CD4-positive, alpha-beta T cell treated with Interleukin-10 for 1 hour (primary cell): ENCODE measurements at places on chromosomes 5 and 9.
A peak's percentile ranks its signal among the peaks of the same experiment; 100 is the strongest.

GRCh38 chr9:133331641-133332380 is 4.2 kb downstream of the SURF6 start:
- no peak for DNase-seq

GRCh38 chr9:80699511-80699998 is 989.8 kb downstream of the TLE1 start:
- no peak for DNase-seq

DNA sequence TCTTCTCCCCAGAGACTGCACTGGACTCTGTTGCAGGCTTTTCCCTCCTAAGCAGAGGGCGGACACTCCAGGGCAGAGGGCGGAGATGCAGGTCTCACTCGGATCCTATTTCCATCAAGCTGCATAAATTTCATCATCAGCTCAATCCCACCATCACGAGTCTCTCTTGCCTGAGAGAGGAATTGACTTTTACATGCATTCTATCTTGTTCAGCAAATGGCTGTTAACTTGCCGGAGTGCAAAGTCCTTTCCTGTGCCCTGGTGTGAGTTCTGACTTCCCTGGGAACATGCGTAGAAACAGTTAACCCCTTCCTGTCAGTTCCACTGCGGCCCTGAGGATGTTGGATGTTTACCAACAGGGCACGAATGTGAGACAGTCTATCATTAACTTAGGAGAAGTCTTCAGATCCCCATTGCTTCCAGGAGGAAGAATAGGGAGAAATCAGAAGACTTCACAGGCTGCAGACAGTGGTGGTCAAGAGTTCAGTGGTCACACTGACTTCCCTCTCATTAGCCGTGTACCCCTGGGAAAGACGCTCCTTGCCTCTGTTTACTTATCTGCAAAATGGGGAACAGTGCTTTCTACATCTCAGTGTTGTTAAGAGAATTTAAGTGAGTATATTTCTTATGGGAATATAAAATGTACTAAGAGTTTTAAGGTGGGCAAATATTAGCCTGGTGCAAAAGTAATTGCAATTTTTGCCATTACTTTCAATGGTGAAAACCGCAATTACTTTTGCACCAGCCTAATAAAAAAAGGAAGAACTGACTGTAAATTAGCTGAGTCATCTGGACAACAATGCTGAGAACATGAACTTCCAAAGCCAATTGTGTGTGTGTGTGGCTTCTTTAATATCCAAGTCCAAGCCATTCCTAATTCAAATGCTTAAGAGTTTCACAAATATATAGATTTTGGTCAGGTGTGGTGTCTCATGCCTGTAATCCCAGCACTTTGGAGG is 248.0 kb downstream of the DRD1 start:
- DNase-seq = no peak

DNA sequence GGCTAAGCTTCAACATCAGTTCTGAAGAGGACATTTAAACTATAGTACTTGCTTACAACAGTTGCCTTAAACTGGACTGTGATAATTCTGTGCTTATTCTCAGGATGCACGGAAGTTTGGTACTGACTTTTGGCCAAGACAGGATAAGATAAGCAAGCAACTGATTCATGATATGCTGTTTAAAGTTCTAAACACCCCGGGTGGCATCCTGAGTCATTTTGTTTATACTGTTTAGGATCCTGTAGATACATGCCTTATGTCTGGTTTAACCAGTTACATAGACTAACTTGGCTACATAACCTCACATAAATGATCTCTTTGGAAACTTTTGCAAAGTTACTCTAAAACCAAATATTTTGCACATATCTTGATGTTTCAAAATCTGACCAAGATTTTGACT is 95.9 kb downstream of the CDH9 start:
- DNase-seq = no peak

DNA sequence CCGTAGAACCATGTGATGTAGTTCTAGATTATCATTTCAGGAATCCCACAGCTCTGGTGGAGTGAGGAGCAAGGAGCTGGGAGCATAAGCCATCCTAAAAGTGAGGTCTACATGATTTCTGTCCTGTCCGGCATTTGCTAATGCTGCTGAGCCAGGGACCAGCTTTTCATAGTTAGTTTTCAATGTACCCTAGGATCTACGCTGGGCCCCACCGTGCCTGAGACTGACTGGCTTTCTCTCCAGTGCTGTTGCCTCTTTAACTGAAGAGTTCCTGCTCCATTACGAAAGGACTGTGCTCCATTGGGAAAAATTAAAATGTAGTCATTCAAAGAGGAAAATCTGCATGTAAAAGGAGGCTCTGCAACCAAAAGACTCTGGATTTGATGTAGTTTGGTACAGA is 634.8 kb downstream of the DMRTA1 start:
- DNase-seq = no peak

- DNase-seq = no peak
Measured at GRCh38 chr5:96070622-96071225, 109.1 kb upstream of the ELL2 start.

- no peak for DNase-seq
Measured at GRCh38 chr5:75601996-75602395, 9.3 kb upstream of the ANKDD1B start.

- DNase-seq = peak; percentile 68
Measured at GRCh38 chr5:113606298-113607134, 93.0 kb downstream of the YTHDC2 start.

- DNase-seq = no peak
Measured at GRCh38 chr9:105701145-105701544, 6.8 kb downstream of the TMEM38B start.

- no peak for DNase-seq
Measured at GRCh38 chr5:148938522-148938882, 112.1 kb downstream of the ADRB2 start.

- DNase-seq = peak; percentile 58
Measured at GRCh38 chr9:127778280-127779135, at the start of gene SH2D3C. Gene SH2D3C (minus strand): TSS chr9:127778666. CDS start chr9:127778627, 39 bp downstream.

- DNase-seq = no peak
Measured at GRCh38 chr5:124721229-124721735, 25.2 kb downstream of the ZNF608 start.

DNA sequence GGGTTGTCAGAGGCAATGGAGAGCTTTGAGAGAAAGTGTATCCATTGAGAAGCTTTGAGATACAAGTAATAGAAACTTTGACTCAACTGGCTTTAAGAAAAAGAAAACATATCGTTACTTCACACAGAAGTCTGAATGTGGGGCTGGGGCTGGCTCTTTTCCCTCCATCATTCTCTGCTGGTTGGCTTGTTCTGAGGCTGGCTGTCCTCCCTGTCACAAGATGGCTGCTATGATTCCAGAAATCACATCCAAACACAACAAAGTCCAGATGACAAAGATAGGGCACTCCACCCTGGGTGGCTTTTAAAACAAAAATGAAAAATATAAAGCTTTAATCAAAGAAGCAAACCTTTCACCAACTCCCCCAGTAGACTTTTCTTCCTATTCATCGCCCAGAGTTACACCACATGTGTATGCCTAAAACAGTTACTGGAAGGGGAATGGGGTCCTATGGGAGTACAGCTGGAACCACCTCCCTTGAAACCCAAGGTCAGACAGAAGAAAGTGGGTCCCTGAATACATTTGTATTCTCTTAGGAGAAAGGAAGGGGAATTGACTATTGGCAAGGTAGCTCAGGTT is 284.3 kb downstream of the GAS1 start:
- DNase-seq = no peak

DNA sequence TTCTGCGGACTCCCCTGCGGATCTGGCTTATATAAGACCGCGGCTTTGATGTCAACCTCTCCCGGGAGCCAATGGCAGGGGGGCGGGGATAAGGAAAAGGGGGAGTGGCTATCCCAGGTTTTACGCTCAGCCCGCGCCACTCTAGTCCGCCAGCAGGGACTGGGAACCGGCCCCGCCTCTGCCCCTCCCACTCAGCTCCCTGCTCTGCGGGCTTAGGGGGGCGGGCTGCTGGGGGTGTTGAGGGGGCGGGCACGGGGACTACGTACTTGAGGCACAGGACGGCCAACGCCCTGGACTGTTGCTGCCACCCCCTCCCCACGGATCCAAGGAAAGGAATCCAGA is at the start of gene HAND1:
HAND1 (minus strand) TSS at position 4 of the 342 bp plus-strand sequence. CDS start 219 bp downstream, outside the sequence.
- no peak for DNase-seq

DNA sequence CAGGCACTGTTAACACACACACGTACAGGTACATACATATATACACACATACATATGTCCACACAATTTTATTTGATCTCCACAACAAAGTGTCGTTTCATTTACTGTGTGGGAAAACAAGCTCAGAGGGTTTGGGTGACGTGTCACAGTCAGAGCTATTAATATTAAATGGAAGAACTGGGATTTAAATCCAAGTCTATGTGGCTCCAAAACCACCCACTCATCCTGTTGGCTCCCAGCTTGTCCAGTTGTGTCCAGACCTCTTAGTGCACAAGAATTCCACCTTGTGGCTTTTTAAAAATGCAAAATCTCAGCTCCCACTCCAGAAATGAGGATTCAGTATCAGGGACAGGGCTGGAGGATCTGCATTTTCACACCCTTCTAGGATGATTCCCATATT is 52.3 kb upstream of the PTPDC1 start:
- DNase-seq = no peak

DNA sequence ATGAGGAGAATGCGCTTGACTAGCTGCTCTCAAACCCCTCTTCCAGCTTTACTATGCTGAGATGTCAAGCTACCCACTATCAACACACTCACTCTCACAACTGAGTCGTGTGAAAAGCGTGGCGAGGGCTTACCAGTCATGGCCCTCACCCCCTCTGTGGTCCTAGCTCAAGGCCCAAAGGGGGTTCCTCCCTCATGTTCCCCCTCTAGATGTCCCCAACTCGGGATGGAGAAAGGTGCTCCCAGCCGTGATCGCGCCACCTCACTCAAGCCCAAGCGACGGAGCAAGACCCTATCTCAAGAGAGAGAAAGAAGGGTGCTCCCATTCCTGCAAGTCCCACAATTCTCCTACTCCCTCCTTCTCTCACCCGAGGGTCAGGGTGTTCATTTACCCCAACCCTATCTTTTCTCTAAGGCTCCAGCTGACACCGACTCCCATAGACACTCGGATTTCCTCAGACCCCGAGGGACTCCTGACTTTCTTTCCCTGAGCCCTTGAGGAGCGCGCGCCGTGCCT is 559 bp downstream of the SLC38A9 start:
- no peak for DNase-seq

GRCh38 chr5:142701673-142702311 is 15.9 kb upstream of the FGF1 start:
- DNase-seq = no peak

DNA sequence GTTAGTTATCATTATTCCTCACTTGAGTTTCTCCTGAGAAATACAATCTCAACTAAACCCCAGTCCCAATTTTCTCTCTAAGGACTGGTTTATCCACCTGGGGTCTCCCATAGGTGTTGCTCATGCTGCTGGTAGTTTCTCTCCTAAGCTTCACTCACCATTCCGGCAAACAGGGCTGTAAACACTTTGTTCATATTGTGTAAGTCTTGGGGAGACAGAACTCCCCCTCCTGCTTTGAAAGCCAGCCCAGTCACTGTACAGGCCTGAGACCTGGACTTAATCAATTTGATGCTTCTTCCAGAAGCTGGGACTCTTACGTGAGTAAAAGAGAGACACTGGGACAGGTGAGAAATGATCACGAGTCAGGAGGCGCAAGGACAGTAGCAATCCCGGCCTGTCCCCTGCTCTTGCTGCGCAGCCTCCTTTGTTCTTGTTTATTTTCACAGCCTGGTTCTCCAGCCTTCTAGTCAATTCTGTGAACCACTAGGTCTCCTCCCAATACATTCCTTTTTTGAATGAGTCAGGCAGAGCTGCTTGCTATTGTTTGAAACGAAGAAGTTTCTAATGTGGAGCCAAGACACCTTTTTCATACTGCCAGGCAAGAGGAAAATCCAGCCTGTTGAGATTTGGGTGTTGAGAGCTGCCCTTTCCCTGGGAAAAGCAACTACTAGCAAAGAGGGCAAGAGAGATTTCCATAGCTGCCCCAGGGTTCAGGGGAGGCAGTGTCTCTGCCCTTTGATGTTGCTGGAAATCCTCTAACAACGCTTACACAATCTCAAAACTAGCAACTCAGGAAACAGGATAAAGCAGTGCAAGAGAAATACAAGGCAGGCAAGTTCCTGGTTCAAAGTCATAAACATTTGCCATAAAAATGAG is 9.2 kb upstream of the SHROOM1 start:
- no peak for DNase-seq

DNA sequence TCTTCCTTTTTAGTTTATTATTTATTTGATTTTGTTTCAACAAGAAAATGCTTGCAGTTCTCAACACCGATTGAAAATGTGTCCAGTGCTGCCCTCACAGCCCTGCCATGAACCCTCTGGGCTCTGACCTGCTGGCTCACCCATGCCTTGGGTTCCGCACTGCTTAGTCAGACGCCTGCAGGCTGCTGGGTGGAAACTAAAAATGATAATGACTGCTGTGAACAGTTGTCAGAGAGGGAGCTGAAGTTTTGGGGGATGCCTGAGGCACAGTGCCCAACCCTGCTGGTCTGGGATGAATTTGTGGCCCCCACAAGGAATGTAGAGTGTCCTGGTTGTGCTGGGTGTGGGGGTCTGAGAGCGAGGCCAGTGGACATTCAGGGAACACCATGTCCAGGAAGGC is 22.2 kb upstream of the CFAP157 start:
- DNase-seq = no peak

- no peak for DNase-seq
Measured at GRCh38 chr5:148909040-148909439, 82.6 kb downstream of the ADRB2 start.

DNA sequence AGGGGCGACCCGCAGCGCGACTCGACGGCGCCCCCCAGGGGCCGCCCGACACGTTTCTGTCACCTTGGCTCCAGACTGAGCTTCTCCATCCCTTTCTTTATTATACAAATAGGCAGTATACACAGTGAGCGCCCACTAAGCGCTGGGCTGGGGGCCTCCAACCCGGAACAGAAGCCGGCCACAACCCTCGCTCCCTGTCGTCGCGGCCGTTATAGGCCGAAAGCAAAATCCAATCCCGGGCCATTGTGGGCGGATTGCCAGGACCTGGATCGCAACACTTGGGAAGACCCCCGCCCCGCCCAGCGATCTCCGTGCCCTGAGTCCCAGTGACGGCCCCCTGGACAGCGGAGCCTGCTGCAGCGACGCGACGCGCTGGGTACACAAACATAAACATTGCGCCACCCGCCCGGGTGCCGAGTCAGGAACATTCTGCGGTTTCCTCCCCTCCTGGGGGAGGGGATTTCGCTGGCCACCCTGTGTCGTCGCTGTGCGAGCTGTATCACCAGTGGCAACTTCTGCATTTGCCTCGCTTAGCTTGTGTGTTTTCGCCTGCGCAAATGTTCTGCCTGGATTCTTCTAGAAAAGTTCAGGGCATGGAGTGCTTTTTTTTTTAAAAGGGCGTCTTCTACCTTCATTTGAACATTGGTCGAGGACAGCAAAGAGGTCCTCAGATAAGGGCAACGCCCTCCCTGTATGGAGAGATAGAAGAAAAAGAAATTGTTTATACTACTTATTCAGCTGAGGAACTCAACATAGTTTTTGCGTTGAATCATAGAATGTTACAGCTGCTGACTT is 1.3 kb upstream of the DUSP1 start:
- peak; percentile 97 for DNase-seq

GRCh38 chr5:67619235-67619634 is 422.6 kb upstream of the CD180 start:
- DNase-seq = no peak

GRCh38 chr5:90015584-90016018 is 394.0 kb downstream of the CETN3 start:
- no peak for DNase-seq

- no peak for DNase-seq
Measured at GRCh38 chr5:135053278-135053677, 19.2 kb upstream of the PITX1 start.
